ENCODE measurements at places on chromosomes 5 and 9. TPM values are rescaled to one million over a fixed set of nuclear protein-coding genes. Genes with fewer than 3 reads are reported as not detected.

DNA sequence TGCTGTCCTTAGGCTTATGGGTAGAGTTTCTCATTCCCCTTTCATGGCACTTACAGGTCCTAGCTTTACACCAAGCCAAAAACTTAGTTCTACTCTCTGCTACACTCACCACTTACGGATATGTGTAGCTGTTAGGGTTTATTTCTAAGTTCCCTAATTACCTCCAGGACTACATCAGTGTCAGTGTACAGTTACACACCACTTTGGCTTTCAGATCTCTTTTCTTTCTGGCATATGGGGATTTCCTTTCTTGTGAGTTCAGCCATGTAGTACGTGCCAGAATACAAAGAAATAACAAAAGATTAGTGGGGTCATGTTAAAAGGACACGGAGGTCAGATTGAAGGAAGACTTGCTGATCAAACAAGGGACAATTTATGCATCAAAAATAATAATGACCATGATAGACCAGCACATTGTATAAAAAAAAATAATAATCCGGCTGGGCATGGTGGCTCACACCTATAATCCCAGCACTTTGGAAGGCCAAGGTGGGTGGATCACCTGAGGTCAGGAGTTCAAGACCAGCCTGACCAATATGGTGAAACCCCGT, 41.8 kb downstream of the LYRM7 start:
- DNase-seq = no peak

GRCh38 chr9:6152788-6153187, 62.8 kb upstream of the IL33 start:
- no peak for DNase-seq

Gene PCDHGB4
- 5.1 TPM for polyA plus RNA-seq

- DNase-seq = no peak
Observed at GRCh38 chr9:36289836-36290435, 31.7 kb upstream of the GNE start.

GRCh38 chr9:70677055-70677735, 262.7 kb upstream of the KLF9 start:
- DNase-seq = no peak

Measured in left renal pelvis (tissue), 4 donors.